Dermis microvascular lymphatic vessel endothelial cell (primary cell): ENCODE measurements at places on chromosomes 6 and 20. TPM values are rescaled to one million over a fixed set of nuclear protein-coding genes. Genes with fewer than 3 reads are reported as not detected.

The TENT5A gene
- total RNA-seq: 2.3 and 9.6 TPM in 2 replicates

The LY86 gene
- not detected in 2 replicates for total RNA-seq

The TREM1 gene
- total RNA-seq: 0.13 TPM in 1 of 2 replicates, not detected in the other

The GNAS-AS1 gene
- under 0.01 TPM in 2 replicates for total RNA-seq

The SLC13A3 gene
- total RNA-seq: under 0.01 and 0.13 TPM in 2 replicates

The SNX21 gene
- total RNA-seq: 11.7 and 13.4 TPM in 2 replicates

The C6orf89 gene
- total RNA-seq: 18.7 and 21.4 TPM in 2 replicates

The TMEM200A gene
- total RNA-seq: under 0.01 TPM in 2 replicates

The ADTRP gene
- 0.38 and 0.90 TPM in 2 replicates for total RNA-seq

The ECT2L gene
- total RNA-seq: under 0.01 TPM in 1 of 2 replicates, not detected in the other

The PEX6 gene
- 23.0 and 29.7 TPM in 2 replicates for total RNA-seq

The GUCA1A gene
- not detected in 2 replicates for total RNA-seq

The SLX4IP gene
- 2.3 and 2.6 TPM in 2 replicates for total RNA-seq

The POU3F2 gene
- not detected in 2 replicates for total RNA-seq

The BPIFB1 gene
- total RNA-seq: not detected in 2 replicates

The FLRT3 gene
- 0.90 and 1.4 TPM in 2 replicates for total RNA-seq

The EPPIN gene
- not detected in 2 replicates for total RNA-seq

The MEI4 gene
- total RNA-seq: not detected in 2 replicates

The GPX5 gene
- not detected in 2 replicates for total RNA-seq

The SLC17A9 gene
- total RNA-seq: 5.4 and 6.2 TPM in 2 replicates

The KIAA1755 gene
- total RNA-seq: 0.13 TPM in 1 of 2 replicates, not detected in the other

The DNAH8 gene
- not detected in 2 replicates for total RNA-seq

The XKR7 gene
- total RNA-seq: not detected in 2 replicates

The JAG1 gene
- 104 and 113 TPM in 2 replicates for total RNA-seq

The DLL1 gene
- total RNA-seq: 2.6 and 6.4 TPM in 2 replicates

The C2 gene
- total RNA-seq: 0.13 TPM in 1 of 2 replicates, not detected in the other

The SLC26A8 gene
- not detected in 2 replicates for total RNA-seq

The SLC32A1 gene
- not detected in 2 replicates for total RNA-seq
